T-cell (primary cell): ENCODE measurements at places on chromosomes 2 and 18. TPM values are rescaled to one million over a fixed set of nuclear protein-coding genes. Genes with fewer than 3 reads are reported as not detected.

The HOXD13 gene
- not detected for total RNA-seq

DNA sequence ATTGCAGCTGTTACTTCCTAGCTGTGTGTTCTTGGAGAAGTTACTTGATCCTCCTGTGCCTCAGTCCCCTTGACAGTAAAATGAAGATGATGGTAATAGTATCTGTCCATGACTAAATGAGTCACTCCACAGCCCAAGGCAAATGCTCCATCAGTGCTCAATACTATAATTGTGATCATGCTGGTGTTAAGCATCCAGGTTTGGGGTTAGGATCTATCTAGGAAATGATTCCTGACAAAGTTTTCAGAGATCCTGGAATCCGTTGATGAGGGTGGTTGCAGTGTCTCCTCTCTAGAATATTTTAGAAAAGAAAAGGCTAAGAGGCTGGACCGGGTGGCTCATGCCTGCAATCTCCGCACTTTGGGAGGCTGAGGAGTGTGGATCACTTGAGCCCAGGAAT is 2.7 kb upstream of the PRELID3A start:
- H3K27me3 ChIP-seq, result peaks cover 4% of the 10 kb centered on the region
- peaks cover 18% of the 10 kb centered on the region for H3K4me1 ChIP-seq
- no peak for DNase-seq
- no peaks in the 10 kb centered on the region for H3K36me3 ChIP-seq
- no peak overlapping the region for H3K27ac ChIP-seq

DNA sequence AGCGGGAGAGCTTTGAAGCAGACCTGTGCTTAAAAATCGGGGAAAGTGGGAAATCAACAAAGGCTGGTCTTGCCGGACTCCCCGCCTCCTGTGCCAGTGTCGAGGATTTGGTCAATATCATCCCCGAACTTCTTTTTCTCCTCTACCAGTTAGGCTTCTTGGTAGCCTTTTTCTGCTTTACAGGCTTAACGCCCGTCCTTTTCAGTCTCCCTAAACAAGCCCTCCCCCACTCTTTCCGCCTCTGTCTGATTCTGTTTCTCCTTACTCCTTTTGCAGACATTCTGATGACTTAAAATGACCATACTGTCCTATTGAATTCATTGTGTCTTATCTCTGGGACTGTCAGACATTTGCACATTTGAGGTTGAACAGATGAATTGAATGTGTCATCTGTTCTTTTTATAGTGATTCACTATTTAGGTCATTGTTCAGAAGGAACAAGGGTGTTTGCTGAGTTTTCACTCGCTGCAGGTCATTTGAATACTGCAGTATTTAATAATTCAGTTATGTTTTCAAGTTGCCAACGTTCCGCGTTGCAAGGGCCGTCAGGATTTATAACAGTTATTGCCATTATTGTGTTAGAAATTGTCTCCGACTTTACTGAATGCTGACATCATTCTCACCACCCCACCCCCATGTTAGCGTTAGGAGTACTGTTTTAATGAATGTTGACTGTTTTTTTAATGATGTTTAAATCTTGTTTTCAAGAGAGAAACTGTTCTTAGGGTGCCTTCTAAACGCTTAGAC is 1.1 kb downstream of the ITGAV start:
- DNase-seq, result no peak
- no peaks in the 10 kb centered on the region for H3K27me3 ChIP-seq
- peaks cover 8% of the 10 kb centered on the region for H3K4me1 ChIP-seq

GRCh38 chr2:165700531-165700930 is 93.5 kb downstream of the GALNT3 start:
- no peaks in the 10 kb centered on the region for H3K4me1 ChIP-seq
- no peak for DNase-seq
- H3K27ac ChIP-seq, result no peak overlapping the region

- no peaks in the 10 kb centered on the region for H3K27me3 ChIP-seq
- H3K27ac ChIP-seq, result no peak overlapping the region
- peaks cover 27% of the 10 kb centered on the region for H3K4me1 ChIP-seq
- no peak for DNase-seq
Measured at GRCh38 chr2:240401308-240401707, 34.2 kb upstream of the GPC1 start.

GRCh38 chr2:45224321-45224992 is 215.2 kb upstream of the SIX2 start:
- no peaks in the 10 kb centered on the region for H3K36me3 ChIP-seq
- no peak for DNase-seq
- no peak overlapping the region for H3K4me3 ChIP-seq
- H3K27ac ChIP-seq, result no peak overlapping the region

DNA sequence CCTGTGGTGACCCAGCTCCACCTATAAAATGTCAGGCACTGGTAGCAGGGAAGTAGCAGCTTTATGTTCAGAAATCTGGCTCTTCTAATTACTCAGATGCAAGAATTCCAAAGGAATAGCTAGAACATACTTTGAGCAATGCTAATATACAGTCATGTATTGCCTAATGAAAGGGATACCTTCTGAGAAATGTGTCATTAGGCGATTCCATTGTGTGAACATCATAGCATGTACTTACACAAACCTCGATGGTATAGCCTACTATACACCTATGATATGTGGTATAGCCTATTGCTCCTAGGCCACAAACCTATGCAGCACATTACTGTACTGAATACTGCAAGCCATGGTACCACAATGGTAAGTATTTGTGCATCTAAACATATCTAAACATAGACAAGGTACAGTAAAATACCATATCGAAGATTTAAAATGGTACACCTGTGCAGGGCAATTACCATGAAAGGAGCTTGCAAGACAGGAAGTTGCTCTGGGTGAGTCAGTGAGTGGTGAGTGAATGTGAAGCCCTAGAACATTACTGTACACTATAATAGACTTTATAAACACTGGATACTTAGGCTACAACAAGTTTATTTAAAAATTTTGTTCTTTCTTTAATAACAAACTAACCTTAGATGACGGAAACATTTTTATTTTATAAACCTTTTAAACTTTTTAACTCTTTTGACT is 50.3 kb upstream of the ETAA1 start:
- no peaks in the 10 kb centered on the region for H3K36me3 ChIP-seq
- H3K4me1 ChIP-seq, result no peaks in the 10 kb centered on the region
- no peak for DNase-seq
- H3K4me3 ChIP-seq, result no peak overlapping the region

DNA sequence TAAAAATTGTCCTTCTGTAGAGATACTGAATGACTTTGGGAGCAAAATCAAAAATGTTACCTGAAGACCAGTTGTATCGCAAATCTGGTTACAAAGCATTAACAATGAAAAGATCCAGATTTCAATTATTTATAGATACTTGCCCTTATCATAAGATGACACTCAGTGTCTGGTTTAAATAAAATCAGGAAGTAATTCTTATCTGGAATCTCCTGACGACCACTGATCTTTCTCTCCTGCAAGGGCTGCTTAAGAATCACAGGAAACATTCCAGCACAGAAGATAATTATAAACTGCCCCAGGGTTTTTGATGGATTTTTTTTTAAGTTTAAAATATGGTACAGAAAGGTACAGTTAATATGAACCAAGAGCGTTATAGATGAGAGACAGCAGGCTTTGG is 205.7 kb downstream of the ALK start:
- DNase-seq, result no peak
- H3K36me3 ChIP-seq, result no peaks in the 10 kb centered on the region
- peaks cover 4% of the 10 kb centered on the region for H3K27me3 ChIP-seq
- H3K27ac ChIP-seq, result no peak overlapping the region
